ENCODE measurements at places on chromosomes 12 and 14.

DNA sequence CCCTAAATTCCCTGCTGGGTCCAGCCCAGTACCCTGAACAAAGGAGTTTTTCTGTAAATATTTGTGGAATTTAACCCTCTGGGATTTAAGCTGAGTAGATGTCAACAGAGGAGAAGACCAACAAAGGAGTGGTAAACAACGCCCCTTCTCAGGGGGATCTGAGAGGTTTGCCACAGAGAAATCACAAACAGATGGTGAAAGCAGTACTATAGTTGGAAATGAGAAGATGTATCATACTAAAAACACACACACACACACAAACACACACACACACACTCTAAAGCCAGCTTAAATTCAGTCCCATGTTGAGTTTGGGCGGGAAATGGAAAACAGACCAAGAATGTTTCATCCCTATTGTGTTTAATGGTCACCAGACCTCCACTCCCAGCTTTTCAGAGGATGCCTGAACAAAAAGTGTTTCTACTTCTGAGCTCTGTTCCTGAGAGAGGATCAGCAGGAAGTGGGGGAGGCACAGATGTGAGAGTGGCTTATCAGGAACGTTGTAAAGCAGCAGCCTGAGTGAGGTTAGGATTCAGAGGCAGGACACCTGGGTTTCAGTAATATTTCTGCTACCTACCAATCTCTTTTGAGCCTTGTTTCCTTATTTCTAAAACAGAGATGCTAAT lies 3.2 kb downstream of the BIN2 start:
- DNase-seq: no peak

DNA sequence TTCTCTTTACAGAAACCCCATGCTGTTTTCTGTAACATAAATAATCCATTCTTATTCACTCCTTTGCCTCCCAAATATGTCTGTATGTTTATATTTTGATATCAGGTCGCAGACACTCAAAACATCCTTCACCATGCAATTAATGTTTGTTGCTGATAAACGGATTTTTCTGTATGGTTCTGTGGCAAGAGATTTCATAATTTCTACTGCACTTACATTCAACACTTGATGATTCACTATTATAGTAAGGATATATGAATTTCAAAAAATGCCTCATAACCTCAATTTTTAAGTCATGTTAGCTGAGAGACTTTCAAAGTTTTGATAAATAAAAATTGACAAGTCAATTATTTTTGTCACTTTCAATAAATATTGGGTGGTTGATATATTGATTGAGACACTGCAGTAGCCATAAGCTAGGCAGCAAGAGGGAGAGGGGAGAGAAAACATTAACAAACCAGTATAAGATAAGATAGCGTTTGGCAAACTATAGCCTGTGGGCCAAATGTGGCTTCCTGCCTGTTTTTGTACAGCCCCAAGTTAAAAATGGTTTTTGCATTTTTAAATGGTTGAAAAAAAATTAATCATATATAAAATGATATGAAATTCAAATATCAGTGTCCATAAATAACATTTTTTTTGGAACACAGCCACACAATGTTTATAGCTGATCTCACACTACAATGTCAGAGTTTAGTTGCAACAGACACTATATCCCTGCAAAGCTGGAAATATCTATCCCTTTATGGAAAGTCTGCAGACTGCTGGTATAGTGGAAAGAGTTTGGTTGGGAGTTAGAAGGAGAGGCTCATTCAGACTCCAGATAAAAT lies 18.3 kb downstream of the ALDH6A1 start:
- DNase-seq: no peak

- DNase-seq: no peak
Observed at GRCh38 chr12:26746121-26746714, 86.8 kb downstream of the ITPR2 start.

DNA sequence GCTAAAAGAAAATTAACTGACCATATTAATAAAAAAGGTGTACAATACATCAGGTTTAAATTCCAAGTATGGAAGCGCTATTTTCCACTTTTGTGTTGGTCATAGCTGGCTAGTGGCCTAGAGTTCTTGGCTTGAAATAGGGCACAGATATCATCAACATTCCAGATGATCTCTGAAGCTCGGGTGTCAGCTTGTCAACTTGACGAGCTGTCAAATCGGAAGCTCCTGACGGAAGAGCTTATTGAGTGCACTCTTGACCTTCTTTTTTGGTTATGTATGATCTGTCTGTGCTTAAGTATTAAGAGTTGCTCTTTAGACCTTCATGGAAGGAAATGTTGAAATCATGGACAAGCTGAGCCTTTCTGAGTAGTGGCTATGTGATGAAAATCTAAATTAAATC lies 177.9 kb downstream of the APAF1 start:
- no peak for DNase-seq

DNA sequence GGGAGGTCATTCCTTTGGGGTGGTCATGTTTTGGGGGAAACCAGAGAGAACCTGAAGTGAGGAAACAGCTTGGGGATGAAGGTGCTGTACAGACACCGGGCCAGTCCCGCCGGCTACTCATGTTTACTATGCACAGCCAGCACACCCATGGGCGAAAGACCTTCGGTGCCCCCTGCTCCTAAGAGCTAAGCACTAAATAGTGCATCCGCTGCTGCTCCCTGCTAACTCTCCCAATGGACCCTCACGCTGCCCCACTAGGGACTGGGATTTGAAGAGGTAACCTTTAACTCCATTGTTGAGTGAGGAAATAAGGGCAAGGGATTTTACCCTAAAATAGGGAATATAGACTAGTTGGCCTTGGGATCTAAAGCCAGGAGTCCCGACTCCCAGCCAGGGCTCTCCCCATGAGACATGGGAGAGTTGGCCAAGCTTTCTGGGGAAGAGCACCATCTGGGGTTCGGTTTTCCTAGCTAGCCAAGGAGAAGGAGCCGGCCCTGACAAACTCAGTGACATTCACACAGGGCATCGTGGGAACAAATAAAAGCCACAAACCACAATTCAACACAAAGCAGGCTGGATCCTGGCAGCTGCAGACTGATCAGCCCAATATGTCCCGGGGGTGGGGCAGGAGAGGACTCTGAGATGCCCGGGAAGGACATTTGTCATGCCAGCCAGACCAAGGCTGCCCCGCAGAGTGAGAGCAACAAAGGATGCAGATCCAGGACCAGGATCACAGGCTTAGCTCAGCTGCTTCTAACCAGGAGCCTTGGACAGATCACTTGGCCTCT lies 91.7 kb downstream of the SINHCAF start:
- no peak for DNase-seq

DNA sequence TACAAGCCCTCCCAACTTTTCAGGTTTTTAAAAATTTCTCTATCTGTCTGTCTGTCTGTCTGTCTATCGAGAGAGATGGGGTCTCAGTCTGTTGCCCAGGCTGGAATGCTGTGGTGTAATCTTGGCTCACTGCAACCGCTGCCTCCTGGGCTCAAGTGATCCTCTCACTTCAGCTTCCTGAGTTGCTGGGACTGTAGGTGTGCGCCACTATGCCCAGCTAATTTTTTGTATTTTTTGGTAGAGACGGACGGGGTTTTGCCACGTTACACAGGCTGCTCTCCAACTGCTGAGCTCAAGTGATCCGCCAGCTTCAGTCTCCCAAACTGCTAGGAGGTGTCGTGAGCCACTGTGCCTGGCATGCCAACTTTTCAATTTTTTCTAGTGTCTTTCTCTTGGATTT lies 437.2 kb downstream of the PCNX1 start:
- no peak for DNase-seq

- no peak for DNase-seq
Observed at GRCh38 chr14:56044196-56044595, 74.0 kb upstream of the PELI2 start.

DNA sequence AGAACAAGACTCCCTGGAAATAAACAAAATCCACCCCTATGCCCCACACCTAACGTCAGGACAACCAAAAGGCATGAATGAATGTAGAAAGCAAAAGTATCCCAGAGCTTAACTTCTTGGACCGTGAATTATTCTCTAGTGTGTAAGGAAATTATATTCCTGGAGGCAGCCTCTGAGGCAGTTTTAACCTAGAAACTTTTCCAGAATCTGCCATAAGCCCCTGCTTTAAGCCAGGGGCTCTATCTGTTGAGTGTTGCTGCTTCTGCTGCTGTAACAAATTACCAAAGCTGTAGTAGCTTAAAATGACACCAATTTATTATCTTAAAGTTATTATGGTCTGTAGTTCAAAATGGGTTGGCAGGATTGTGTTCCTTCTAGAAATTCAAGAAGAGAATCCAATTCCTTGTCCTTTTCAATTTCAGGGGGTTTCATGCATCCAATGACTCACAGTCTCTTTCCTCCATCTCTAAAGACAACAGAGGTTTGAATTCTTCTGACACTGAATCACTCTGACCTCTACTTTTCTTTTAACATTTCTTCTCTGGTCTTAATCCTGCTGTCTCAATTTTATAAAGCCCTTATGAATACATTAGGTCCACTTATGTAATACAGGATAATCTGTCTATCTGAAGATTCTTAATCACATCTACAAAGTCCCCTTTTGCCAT lies 242.7 kb downstream of the ATXN7L3B start:
- DNase-seq: no peak

DNA sequence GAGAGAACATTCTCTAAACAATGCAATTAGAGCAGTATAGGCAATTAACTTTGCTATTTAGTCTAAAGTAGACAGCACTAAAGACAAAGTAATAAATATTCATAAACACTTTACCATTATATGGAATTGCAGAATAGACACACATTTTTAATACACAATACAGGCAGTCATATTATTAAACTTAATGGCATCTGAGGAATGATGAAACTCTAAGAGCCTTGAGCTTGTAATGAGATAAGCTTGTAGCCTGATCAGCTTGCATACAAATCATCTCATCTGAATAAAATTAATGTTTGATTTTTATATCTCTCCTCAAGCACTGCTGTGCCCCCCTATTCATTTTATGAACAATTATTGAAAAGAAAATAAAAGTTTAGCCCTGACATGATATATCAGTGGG lies 107.6 kb downstream of the MGAT4C start:
- no peak for DNase-seq

- no peak for DNase-seq
Observed at GRCh38 chr12:23707270-23707669, 242.2 kb downstream of the SOX5 start.

GRCh38 chr12:57139796-57140649 lies 7.4 kb downstream of the LRP1-AS start:
- no peak for DNase-seq

DNA sequence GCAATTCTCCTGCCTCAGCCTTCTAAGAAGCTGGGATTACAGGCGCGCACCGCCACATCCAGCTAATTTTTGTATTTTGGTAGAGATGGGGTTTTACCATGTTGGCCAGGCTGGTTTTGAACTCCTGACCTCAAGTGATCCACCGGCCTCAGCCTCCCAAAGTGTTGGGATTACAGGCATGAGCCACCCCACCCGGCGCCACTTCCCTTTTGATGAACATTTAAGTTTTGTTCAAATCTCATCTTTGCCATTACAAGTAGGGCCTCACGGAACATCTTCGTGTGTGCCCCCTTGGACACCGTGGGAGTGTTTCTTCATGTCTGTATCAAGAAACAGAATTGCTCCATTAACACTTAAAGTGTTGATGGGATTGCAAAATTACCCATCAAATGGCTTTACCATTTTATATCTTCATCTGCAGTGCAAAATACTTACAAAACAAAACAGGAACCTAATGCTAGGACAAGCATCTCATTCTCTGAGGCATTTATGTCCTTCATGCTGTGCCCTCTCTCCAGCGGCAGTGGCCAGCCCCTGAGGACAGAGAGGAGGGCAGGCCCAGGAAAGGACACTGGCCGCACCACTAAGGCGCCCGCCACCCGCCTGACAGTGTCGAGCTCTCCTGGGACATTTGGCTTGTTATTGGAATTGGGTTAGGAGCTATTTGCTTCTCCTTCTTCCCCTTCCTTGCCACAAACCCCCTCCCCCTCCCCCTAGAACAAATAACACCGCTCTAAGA lies 61.7 kb downstream of the RFX4 start:
- no peak for DNase-seq

- peak; percentile 25 for DNase-seq
Observed at GRCh38 chr12:14417715-14418114, 52.2 kb downstream of the ATF7IP start.

DNA sequence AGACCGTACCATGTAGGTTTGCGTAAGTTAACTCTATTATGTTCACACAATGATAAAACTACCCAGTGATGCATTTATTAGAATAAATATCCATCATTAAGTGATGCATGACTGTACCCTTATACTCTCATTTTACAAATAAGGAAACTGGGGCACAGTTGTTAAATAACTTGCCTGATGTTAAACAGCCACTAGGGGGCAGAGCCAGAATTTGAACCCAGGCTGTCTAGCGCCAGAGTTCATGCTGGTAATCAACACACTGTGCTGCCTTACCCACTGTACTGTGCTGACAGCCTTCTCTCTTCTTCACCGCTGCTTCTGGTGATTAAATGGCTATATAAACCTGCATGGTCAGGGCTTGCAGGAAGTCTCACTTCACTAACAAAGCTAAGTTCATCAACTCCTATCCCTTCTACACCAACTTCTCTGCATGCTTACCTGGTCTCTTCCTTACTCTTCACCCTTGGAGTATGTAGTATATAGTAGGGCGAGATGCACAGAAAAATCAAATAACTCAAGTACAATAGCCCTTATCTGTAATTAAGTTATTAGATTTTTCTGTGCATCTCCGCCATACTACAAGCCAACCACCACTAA lies 43.6 kb upstream of the APPL2 start:
- no peak for DNase-seq

- DNase-seq: no peak
Observed at GRCh38 chr12:58105225-58106119, 164.1 kb downstream of the ATP23 start.

DNA sequence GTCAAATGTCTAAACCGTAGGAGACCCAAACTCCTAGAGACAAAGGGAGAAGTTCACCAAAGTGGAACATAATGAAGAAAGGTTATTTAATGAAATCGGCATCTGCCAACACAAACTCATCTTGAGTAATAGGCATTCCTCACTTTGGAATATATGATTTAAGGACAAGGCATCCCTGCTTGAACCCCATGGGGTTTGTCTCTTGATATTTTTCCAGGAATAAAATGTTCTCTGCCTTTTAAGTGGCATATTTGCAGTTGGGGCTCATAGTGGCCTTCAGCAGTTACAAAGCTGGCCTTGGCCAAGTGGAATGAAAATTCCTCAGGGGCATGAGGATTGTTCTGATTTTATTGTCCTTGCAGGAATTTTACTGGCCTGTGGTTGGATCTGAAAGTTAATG lies 7.1 kb downstream of the POP5 start:
- no peak for DNase-seq

- no peak for DNase-seq
Observed at GRCh38 chr12:76855271-76855670, 23.5 kb downstream of the CSRP2 start.

DNA sequence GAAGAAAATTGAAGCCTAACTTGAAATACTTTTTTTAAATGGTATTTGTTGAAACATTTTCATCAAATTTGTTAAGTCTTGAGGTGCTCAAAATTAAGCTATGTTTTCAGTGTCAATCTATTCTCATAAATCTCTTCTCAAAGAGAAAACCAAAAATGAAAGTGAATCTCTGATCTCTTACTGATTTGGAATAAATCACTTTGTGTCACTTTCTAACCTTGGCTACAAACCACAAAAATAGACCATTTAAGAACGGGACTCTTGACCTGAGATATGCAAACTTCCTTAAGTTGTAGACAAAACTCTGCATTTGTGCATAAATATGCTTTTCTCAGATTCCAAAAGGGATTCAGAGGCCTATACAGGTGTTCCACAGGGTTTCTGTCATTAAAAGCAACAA lies 192.9 kb downstream of the SEC23A start:
- no peak for DNase-seq

- no peak for DNase-seq
Observed at GRCh38 chr12:31323391-31324115, 2.4 kb downstream of the SINHCAF start.
